A549 treated with RU486 at 1 μM for 4 hours (cell line): ENCODE measurements at places on chromosomes 1 and 21. TPM values are rescaled to one million over a fixed set of nuclear protein-coding genes. Genes with fewer than 3 reads are reported as not detected.

The FAM167B gene
- total RNA-seq: 0.29 to 0.57 TPM (median 0.48 TPM) in 4 of 5 replicates, not detected in the other

The TMEM200B gene
- total RNA-seq: 0.07 to 0.16 TPM (median 0.15 TPM) in 4 of 5 replicates, not detected in the other

The RGS1 gene
- not detected in 5 replicates for total RNA-seq

The NBPF10 gene
- 0.43 to 0.60 TPM (median 0.54 TPM) in 5 replicates for total RNA-seq

The ATAD3C gene
- not detected in 5 replicates for total RNA-seq
